GM18507 (cell line): ENCODE measurements at places on chromosomes 16 and 17.

DNA sequence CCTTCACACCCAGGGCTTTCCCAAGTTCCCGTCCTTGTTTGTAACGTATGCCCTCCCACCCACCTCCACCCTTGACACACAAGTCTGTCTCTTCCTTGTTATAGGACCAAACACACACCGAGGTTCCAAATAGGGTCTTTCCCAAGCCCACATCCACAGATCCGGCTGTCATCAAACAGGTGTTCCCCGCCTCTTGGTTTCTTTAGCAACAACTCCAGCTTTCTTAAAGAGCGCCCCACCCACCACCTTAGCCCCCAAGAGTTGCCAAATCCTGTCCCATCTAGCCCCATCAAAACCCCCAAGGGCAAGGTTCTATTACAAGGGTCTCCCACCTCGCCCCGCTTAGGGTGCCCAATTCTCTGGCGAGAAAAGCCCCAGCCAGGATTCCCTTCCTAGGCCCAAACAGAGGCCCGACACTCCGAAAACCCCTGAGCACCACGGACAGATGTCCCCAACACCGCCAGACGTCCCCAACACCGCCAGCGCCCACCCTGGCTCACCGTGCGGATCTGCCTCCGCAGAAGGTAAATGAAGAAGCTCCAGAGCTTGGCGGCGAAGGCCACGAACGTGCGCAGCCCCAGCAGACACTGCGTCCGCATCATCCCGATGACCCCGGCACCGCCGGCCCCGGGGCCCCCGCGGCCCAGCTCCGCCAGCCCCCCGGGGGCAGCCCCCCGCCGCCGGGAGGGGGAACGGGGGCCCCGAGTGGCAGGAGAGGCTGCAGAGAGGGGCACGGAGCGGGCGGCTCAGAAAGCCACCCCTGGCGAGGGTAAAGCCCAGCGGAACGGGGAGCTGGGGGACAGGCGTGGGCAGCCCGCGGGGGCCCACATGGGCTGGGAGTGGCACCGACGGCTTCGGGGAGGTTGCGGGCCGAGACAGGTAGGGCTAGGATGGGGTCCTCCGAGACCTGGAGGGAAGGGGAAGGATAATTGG lies 573 bp downstream of the CTDNEP1 start:
- DNase-seq, result no peak

- DNase-seq, result no peak
Observed at GRCh38 chr17:45784293-45784740, at the start of gene CRHR1. TSS of gene CRHR1 (plus strand) at chr17:45784320. CDS start at chr17:45784545, 225 bp downstream.

GRCh38 chr16:11012841-11013240 lies 68.5 kb downstream of the CLEC16A start:
- DNase-seq, result no peak

DNA sequence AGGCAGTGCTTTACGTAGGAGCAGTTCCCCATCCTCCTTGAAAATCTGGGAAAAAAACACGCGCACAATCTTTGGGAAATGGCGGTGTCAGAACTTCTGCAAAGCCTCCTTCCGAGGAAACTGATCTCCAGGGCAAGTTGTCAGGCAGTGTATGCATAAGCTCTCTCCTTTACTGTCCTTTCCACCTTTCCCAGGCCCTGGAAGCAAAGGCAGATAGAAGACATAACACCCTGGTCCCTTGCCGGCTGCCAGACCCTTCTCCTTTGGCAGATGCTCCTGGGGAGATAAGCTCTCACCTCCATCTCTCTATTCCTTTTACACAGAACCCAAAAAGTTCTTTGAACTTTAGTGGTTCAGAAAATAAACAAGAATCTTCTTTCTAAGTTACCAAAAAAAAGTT lies 12.4 kb downstream of the TOB1 start:
- DNase-seq, result no peak

DNA sequence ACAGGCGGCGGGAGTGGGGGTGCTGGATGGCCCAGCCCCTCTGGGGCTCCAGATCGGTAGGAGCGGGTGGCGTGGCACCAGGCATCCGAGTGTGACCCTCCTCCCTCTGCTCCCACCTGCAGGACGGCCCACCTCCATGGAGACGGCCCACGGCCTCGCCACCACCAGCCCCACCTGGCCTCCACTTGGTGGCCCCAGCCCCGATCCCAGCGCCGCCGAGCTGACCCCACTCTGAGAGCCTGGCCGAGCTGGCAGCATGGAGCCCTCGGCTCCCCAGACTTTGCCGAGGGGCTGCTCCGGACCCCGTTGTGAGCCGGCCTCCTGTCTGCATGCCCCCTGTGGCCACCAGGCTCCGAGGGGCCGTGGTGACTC lies 4.7 kb upstream of the NUDT16L1 start:
- no peak for DNase-seq

GRCh38 chr17:13525876-13526275 lies 75.9 kb downstream of the HS3ST3A1 start:
- no peak for DNase-seq

DNA sequence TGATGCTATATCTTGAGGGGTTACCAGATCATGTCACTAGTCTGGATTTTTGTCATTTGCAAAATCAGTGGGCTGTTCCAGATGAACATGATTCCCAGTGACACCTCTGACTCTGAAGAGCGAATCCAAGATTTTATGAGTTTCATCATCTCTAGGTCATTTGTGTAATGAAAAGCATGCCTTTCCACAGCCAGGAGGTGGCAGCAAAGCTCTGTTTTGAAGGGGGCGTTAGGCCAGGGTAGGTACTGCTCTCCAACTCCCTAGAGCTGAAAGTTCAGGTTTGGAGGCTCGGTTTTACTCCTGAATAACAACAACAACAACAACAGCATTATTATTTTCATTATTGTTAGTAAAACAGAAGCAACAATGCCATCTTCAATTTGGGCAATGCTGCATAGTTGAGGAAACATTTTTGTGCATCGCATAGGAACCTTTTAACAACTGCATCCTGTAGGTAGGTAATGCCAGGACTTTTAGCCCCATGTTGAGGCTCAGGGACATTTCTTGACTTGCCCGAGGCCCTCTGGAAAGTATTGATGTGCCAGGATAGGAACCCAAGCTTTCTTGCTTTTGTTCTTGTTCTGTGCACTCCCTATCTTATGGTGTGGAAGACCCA lies 77.0 kb downstream of the MYH13 start:
- DNase-seq, result peak; percentile 32

DNA sequence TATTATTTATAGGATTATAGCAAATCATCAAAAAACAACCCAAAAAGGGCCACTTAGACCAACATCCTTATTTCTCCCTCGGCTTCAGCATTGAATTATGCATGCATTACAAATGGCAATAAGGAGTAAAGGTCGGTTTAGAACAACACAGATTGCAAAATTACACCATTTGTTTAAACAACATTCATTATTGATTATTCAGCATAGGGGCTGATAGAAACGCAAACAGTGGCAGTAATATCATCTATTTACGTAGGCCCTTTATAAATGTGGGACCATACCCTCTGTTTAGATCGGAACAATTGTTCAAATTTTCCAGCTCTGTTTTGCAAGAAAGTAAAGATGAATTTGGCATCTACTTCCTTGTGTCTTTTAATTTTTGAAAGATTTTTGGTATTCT lies 153.3 kb downstream of the WWOX start:
- DNase-seq, result no peak

DNA sequence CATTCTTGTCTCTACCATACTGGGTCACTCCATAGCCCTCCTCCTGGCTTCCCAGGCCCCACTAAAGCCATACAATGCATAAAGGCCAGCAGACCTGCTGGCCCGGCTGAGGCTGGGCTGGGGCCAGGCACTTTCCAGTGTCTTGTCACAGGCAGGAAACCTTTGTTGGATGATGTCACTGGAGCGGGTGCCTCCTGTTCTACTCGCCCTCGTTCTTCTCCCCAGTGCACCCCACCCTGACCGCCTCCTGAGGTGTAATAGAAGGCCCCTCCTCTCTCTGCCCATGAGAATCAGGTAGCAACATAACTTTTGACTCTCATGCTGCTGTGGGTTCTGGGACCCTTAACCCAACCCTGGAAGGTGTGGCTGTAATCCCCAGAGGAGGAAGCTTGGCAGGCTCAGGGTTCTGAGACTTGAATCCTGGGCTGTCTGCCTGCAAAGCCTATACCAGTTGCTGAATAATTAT lies 54.2 kb upstream of the IL34 start:
- no peak for DNase-seq

DNA sequence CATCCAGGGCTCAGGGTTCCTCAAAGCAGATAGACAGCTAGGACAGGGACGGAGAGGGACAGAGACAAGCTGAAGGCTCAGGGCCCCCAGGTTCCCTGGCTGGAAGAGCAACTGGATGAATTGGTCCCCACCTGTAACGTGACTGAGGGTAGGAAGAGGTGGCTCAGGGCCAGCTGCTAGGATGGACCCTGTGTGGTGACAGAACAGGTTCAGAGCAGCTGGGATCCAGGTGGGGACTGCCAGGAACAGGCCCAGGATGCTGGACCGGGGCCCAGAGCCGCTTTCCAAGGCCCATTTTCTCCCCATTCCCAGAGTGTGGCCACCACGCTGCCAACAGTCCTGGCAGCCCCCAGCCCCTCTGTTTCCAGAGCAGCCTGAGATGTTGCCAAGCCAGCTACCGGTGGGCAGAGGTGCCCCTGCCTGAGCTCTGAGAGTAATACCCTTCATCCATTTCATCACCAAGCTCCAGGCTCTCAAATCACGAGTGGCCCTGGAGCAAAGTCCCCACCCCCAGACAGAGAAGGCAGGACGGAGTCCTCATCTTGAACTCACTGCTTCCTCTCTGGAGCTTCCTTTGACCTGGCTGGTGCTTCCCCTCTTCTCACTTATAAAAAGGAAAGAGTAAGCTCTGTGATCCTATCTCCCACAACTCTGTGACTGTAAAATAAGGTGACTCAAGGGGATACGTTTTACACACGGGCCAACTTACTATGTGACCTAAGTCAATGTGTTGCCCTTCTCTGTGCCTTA lies 79.6 kb downstream of the TMEM132E start:
- DNase-seq, result no peak

- no peak for DNase-seq
Observed at GRCh38 chr16:7378024-7378695, 45.5 kb downstream of the RBFOX1 start.

- DNase-seq, result no peak
Observed at GRCh38 chr17:77098884-77099545, 41.8 kb upstream of the SEC14L1 start.
